ENCODE measurements at places on chromosomes 3 and 15.

DNA sequence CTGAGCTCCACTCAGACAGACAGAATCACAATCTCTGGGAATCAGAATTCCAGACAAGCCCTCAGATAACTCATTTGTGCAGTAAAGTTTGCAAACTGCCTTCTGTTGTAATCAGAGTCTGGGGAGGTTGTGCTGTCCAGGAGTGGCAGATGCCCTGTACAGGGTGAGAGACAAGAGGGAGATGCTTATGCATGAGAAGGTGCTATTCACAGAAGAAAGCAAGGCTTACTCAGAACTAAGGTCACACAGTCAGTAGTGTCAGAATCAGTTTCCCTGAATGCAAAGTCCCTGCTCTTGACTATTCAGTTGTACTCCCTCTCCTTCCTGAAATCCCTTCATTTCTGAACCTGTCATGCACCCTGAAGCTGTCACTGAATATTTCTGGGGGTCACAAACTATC, 43.7 kb downstream of the SRPRB start:
- DNase-seq: no peak

DNA sequence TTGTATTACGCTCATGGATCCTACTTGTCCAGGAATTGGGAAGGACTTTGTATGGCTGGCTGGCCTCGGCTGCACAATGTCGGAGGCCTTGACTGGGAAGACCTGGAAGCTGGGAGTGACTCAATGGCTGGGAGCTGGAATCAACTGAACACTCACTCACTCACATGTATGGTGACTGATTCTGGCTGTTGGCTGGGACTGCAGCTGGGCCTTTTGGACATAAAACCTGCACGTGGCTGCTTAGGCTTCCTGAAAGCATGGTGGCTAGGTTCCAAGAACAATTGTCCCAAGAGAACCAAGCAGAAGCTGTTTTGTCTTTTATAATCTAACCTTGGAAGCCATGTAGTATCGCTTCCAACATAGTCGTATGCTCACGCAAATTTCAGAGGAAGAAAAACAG, 38.0 kb upstream of the CMTM8 start:
- no peak for DNase-seq

DNA sequence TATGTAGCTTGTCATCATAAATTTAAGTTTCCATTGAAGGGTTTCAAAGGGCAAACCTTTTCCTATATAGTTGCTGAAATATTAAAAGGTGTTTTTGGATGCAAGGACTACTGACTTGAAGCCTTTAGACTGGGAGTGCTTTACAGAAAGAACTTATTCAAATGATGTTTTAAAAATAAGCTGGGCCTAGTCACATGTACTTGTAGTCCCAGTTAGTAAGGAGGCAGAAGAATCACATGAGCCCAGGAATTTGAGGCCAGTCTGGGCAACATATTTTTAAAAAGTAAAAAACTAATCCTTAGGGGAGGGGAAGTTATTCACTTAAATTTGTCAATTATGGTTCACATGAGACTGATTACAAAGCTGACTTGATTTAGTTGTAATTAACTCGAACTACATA, 65.0 kb downstream of the SMARCC1 start:
- no peak for DNase-seq

DNA sequence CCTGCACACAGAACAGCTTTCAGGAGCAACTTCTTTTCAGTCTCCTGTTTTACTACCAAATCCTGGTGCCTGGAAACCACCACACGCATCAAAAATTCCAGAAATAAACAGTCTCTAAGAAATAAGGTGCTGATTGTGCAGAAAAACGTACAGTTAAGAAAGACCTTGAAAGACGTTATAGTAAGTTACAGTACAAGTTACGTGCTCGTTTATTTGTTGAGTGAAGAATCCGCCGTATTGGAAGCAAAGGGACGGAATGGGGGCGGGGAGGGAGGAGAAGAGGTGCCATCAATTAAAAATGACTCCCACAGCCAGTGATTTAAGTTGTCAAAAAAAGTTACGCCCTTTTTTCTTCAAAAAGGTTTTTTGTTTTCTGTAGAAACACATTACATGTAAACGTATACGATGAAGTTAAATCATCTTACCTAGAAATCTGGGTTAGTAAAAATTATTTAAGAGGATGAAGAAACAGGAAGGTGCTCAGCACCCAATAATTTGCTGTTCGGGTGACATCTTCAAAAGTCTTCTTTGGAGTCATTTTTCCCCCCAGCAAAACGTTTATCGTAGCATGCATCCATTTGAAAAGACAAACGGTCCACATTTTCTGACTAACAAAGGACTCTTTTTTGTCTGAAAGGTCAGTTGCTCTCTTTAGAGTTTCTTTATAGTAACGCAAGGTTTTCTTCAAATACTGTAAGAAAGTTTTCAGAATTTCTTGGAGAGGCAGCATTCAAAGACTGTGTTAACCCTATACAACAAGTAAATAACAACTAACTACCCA, 782 bp upstream of the UACA start:
- no peak for DNase-seq

DNA sequence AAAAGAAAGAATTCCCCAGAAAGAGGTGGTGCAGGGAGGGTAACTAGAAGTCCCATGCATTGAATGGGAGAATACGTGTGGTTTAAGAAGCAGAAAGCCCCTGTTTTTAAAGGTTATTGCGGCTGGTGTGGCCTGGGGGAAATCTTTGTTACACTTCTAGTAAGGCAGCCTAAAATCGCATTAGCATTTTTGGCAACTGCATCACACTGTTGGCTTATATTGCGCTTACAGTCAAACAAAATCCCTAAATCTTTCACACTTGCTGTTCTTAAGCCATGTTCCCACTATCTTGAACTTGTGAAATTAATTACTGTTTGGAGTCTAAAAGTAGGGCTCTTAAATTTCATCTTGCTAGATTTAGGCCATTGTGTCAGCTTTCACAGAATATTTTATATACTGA, 66.0 kb upstream of the GOLIM4 start:
- no peak for DNase-seq

DNA sequence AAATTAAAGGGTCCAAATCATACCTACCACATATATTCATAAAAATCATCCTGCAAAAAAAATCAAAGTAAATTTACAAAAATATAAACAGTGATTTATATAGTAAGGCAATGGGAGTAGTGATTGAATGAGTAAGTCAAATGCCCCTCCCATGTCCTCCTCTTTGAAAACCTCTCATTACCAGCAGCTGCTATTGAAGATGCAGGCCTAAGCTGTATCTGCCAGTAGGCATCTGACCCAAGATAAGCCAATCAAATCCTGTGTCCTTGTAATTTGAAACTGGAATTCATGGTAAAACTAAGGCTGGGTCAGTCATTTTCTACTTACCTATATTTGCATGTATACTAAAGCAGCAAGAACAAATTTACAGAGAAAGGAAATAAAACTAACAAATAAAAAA, 60.4 kb upstream of the POU1F1 start:
- no peak for DNase-seq

- DNase-seq: no peak
Observed at GRCh38 chr3:32632533-32633265, 52.3 kb upstream of the CNOT10 start.

DNA sequence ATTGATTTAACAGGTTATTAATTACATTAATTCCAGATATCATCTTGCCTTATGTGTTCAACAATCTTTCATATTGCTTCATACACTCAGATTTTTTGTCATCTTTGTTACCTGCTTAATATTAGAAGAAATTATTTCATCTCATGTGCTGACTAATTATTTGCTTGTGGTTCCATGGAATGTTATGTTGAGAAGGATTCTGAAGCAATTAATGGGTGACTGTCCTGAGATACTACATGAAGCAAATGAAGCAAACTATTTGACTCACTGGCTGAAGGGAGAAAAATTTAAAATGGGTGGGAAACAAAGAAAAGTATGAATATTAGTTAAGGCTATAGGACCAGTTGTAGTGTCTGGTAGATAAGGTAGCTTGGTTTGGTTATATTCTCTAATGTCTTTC, 443.8 kb upstream of the EPHA6 start:
- DNase-seq: no peak

- no peak for DNase-seq
Observed at GRCh38 chr3:98796334-98796733, 33.2 kb downstream of the ST3GAL6 start.

- no peak for DNase-seq
Observed at GRCh38 chr3:147483578-147483977, 74.4 kb downstream of the ZIC1 start.

GRCh38 chr3:141379250-141379966, 11.1 kb downstream of the ZBTB38 start:
- DNase-seq: no peak

- DNase-seq: no peak
Observed at GRCh38 chr15:51144021-51144532, 49.4 kb upstream of the TNFAIP8L3 start.

DNA sequence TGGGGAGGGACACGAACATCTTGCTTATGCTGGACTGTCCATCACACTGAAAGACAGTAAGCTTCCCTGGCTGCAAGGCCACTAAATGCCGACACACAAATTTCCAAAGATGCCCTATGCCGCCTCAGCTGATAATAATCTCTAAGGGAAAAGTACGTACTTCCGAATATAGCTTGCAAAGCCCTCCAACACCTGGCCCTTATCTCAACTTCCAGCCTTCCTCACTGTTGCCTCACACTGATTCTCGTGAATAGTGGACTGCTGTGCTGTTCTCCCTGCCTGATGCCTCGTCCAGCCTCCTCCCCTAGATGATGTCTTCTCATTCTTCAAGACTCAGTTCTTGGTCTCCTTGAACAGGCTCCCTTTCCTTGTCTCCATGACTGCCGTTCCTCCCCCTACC, 72.3 kb downstream of the CD47 start:
- DNase-seq: no peak

All from stimulated activated CD8-positive, alpha-beta memory T cell treated with anti-CD3 and anti-CD28 coated beads, Interleukin-12 subunit alpha, Interleukin-12 subunit beta, amount 100 ng/mL, for 4 hours (primary cell).